Posterior cingulate gyrus (tissue), 11 donors: ENCODE measurements at places on chromosomes 2 and 18.

DNA sequence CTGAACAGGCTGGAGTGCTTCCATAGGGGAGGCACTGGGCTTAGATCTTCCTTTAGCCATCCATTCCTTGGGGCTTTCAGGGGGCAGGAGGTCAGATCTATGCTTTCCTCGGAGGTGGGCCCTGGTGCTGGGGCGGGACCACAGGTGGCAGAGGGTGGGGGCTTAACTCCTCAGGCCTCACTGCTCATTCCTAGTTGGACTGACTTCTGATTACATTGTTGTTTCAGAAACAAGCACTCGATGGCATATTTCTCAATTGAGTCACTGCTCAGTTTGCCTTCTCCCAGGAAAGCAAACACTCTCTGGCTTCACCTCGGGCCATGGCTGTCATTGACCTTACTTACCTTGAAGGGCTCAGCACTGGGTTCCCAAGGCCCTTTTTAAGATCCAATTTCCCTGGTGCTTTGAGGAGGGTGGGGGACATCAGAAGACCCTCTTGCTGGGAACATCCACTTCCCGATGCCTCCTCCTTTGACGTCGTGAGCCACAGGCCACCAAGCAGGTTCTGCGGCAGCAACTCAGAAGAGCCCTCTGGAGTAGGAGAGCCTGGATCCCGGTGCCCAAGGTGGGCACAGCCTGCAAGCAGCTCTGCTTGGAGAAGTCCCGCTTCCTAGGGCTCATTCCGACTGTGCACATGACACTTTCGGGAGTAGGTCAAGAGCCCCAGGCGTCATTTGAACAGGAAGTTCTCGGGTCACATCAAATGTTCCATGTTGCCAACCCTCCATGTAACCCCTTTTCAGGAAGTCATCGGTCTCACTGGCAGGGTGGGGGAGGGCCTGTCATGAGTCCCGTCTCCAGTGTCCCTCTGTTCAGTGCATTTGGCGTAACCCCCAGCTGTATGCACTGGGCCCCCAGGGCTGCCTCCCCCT, 40.6 kb downstream of the SDC1 start:
- DNase-seq = no peak

DNA sequence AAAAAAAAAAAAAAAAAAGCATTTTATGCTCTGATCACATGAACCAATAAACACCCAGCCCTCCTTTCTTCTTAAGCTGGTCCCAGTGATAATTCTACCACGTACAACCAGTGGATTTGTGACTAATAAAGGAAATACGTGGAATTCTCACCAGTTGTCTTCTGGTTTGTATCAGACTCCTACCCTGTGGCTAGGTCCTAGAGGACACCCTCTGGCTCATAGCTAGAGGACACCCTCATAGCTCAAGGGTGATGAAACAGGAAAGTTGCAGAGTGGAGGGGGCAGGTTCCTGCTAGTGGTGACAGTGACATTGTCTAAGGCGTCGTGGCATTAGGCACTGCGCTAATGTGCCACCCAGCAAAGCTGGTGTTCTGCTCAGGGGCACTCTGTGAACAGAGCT, 167.8 kb downstream of the BCL11A start:
- DNase-seq = no peak

DNA sequence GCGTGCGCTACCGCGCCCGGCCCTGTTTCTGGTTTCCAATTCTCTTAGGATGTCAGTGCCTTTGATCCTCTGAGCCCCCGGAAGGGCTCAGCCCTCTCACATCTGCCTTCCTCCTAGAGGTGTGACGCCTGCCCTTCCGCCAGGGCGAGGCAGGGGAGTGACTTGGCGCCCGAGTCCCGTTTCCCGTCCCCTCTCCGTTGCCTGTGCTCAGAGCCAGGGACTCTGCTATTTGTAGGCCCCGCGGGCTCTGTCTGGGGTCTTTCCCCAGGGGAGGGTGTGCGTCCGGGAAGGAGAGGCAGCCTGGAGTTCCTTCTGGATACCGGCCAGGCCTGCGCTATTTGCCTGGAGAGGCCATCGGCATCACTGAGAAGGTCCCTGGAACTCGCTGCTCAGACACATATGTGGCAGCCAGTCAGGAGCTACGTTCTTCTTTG, 103.7 kb upstream of the TAF1B start:
- peak; percentile 79 for DNase-seq

- DNase-seq = no peak
Measured at GRCh38 chr2:86337244-86337835, at the start of gene REEP1. Gene REEP1 (minus strand): TSS chr2:86337626. CDS start chr2:86337510, 116 bp downstream.

DNA sequence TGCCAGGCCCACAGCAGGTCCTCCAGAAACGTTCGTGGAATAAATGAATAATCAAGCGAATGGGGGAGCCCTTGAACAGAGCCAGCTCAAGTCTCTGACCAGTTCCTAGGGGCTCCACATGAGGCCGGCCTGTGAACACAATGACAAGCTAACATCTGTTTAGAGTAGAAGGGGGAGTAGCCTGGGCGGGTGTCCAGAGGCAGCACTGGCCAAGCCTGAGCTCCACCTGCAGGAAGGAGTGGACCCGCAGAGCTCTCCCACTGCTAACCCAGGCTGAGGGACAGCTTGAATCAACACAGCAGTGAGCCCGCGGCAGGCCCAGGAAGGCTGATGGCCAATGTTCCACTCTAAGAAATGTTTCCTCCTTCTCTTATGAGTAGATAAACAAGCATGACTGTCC, 234.8 kb upstream of the RAB6C start:
- no peak for DNase-seq

GRCh38 chr2:173747035-173747434, 218.1 kb downstream of the SP3 start:
- DNase-seq = no peak

- DNase-seq = no peak
Measured at GRCh38 chr2:62808554-62808953, 103.0 kb downstream of the EHBP1 start.

DNA sequence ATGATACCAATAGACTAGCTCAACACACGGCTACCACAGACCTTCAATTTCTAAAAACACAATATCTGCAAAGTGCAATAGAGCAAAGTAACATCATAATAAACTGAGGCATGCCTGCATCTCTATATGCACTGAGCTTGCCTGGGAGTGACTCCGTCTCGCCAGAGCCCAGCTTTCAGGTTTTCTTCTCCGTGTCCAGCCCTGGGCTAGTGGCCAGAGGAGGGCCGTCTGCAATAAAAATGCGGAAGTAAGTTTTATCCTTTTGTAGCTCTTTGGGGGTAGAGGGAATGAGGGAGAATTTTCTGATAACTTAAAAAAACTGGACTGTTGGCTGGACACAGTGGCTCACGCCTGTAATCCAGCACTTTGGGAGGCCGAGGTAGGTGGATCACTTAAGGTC, 41.0 kb upstream of the GPR17 start:
- no peak for DNase-seq

DNA sequence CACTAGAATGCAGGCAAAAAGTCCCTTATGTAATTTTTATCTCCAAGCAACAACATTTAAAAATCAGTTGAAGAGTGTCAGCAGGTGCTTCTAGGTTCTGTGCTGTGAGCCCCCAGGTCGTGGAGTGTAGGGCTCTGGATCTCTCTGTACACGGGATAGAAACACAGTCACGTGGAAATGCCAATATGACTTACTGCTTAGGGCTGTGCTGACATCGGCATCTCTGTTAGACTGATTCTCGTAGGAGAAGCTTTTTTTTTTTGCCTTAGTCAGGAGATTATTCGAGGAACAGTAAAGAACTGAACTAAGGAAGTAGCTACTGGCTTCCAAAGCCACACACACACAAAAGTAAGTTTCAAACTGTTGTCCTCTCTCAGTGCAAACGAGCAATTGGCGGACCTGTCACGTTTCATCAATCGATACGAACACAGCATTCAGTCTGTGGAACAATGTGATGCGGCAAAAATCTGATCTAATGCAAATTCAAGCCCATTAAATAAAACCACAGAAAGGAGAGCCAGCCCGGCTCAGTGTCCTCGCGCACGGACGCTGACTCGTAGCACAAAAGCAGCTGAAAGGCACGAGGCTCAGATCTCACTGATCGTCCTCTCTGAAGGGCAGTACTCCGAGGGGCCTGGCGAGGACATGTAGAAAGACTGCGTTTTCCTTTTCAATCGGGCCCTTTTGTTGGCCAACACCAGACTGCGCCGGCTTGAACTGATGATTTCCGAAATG, 41.5 kb downstream of the PRELID3A start:
- no peak for DNase-seq

DNA sequence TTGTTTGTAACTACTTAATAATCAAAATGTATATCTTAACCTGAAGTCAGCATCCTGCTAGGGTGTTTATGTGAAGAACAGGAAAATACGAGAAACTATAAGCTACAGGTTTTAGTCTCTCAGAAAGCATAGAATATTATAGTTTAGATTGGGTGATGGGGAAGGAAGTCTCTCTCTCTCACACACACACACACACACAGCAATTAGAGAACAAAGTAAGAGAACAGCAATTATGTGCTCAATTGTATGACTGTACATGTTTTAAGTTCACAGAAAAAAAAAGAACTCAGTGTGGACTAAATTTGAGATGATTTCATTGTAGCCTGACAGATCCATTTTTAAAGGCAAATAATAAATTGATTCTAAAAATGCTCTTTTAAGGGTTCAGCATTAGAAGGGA, 94.3 kb upstream of the ZNF516 start:
- no peak for DNase-seq

DNA sequence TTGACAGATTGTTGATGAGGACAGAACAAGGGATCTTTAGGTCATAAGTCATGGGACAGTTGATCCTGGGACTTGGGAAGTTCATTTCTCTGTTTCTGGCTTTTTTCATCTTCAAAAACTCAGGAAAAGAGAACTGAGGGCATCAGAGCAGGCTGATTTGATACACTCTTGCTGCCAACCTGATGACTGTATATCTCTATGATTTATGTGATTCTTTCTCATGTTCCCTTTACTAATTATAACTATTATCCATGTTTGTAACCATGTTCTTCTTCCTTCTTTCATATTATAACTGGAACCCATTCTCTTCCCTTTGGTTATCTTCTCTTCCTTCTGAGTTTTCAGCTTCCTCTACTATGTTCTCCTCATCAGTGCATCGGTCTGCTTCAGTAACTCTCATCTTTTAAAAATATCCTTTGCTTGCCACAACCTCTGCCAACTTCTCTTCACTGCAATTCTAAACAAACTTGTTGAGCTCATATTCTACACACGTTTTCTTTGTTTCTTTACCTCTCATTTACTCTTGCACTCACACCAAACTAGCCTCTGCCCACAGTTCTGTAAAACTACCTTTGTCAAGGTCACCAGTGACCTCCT, 13.5 kb downstream of the RASGRP3 start:
- no peak for DNase-seq

DNA sequence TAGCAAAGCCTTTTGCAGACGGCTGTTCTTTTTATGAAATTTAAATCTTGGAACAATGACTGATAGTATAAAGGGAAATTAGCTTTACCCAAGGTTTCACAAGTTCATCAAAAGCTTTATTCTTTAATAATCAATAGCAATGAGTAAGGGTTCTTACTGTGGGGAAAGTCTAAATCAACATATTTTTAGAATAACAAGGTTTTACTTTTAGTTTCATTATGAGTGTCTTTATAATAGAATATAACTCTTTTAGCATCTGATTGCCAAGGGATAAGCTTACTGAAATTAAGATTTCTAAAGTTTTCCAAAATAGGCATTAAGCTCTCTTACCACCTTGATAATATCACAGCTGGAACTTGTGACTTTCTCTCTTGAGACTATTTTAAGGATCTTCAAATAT, 1489.7 kb downstream of the LRP1B start:
- no peak for DNase-seq

- no peak for DNase-seq
Measured at GRCh38 chr2:188243381-188243780, 48.3 kb upstream of the GULP1 start.

DNA sequence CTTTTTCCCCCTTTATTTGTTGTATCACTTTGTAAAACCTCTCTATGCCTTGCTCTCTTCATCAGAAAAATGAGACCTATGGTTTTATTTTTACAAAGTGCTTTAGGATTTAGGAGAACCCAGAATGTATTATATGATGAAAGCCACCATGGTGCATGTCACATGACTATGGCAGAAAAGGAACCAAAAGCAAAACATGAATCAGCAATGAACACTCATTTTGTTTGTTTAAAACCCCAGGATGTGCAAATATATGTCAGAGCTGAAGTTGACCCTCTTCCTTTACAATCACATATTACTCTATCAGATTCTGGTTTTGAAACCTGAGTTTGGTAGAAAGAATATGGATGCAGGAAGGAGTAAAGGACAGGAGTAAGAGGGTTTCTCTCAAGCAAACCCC, 70.0 kb downstream of the FIGN start:
- no peak for DNase-seq

DNA sequence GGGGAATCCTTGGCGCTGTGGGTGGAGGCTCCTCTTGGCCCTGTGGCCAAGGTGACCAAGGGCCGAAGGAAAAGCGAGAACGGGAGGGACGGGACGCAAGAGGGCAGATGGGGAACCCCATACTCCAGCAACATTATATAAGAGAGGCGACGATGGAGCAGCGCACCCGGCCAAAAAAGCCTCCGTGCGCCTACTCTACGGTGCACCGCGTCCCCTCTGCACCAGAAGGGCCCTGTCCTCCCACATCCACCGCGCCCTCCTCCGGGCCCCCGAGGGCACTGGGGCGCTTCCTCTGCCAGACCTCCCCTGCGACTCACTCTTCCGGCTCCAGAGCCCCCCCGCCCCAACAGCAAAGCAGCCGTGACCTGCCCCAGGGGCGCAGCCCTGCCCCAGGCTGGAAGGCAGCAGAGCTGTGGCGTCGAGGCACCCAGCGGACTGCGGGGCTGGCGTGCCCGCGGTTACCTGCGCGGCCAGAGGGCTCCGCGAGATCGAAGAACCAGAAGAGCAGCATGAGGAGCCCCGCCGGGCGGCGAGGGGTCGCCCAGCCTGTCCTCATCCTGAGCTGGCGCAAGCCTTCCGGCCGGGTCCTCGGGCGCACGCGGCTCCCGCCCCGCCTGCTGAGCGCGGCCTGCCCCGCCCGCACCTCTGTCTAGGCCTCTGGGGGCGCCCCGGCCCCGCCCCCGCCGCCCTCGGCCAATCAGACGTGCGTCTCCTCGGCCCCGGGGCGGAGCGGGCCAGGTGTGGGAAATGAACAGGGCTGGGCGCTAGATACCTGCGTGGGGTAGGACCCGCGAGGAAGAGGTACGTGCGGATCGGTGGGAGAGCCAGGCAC, 106.3 kb upstream of the CD302 start:
- peak; percentile 10 for DNase-seq

GRCh38 chr18:36688020-36688965, 140.5 kb downstream of the TPGS2 start:
- DNase-seq = peak; percentile 68

DNA sequence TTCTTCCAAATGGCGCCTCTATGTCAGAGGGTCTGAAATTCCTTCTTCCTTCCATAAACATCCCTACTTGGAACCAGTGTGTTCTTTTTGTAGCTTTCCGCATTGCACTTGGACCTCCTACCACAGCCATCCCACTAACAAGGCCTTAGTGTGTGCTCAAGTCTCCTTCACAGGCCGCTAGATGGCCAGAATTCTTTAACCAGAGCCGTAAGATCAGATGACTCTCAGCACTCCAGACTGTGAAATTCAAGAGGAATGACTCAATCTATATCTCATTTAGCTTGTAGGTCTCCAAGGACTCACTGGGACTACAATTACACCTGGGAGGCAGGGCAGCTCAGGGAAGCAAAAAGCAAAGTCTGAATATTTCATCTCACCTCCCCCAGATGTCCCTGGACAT, 298.9 kb downstream of the EIPR1 start:
- DNase-seq = no peak

GRCh38 chr2:48209214-48209885, 303.1 kb upstream of the FBXO11 start:
- DNase-seq = no peak
